Mesothelial cell of epicardium (in vitro differentiated cells): ENCODE measurements at places on chromosomes 4 and X. TPM values are rescaled to one million over a fixed set of nuclear protein-coding genes. Genes with fewer than 3 reads are reported as not detected.

Gene FREM3
- total RNA-seq, result not detected in 3 replicates

Gene CT47C1
- not detected in 3 replicates for total RNA-seq

Gene GPR119
- total RNA-seq, result not detected in 3 replicates

Gene AFM
- not detected in 3 replicates for total RNA-seq

Gene ELMOD2
- 45.6 to 51.8 TPM (median 49.0 TPM) in 3 replicates for total RNA-seq
